ENCODE measurements at places on chromosomes 5 and 9.

GRCh38 chr5:128111818-128112448, 28.4 kb downstream of the SLC12A2 start:
- DNase-seq = no peak

DNA sequence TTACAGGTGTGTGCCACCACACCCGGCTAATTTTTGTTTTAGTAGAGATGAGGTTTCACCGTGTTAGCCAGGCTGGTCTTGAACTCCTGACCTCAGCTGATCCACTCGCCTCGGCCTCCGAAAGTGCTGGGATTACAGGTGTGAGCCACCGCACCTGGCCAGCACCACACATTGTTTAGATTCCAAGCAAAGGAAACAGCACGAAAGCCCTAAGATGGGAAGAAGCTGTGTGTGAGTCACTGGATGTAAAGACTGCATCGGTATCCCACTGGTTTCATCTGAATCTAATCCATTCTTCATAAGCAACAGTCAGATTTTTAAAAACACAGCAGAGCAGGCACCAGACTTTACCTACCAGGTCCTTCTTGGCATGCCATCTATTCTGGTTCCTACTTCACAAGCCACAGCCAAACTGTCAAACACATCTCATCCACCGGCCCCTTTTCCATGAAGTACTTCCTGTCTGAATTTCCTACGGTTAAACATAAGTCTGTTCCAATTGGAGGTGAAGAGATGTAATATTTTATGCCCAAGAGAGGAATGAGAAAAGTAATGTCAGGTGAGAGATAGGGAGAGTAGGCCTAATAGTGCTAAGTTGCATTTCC, 17.4 kb downstream of the UBTD2 start:
- no peak for DNase-seq

DNA sequence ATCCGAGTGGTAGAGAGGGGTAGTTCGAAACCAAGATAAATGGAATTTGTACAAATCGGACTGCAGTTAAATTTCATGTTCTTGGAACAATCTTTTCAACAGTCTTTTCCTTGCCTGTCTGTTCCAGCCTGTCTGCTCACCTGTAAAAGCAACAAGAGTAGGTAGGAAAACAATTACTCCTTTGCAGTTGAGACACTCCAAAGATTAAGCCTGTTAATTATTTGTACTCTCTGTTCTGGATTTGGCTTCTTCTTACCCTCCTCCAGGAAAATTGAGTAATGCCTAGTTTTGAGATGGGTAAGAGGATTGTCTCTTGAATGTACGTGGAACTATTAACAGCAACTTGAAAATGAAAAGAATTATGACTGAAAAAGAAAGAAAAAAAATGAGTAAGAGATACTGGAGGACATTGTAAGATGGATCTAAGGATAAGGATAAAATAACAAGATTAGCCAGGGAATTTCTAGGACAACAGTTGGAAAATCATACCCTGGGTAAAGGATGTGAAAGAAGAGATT, 24.3 kb downstream of the SPAAR start:
- DNase-seq = no peak

- no peak for DNase-seq
These were observed 301.9 kb downstream of the RASEF start for GRCh38 chr9:82761027-82761426.

- DNase-seq = no peak
These were observed 24.8 kb downstream of the STX17 start for GRCh38 chr9:99931155-99931840.

GRCh38 chr5:171269717-171270116, 39.3 kb upstream of the TLX3 start:
- no peak for DNase-seq

GRCh38 chr5:132238169-132238744, 10.6 kb upstream of the P4HA2 start:
- peak; percentile 74 for DNase-seq

- DNase-seq = no peak
These were observed 1.7 kb upstream of the OTULINL start for GRCh38 chr5:14579731-14580397.

- DNase-seq = no peak
These were observed 1.1 kb upstream of the SMC2 start for GRCh38 chr9:104092875-104093600.

DNA sequence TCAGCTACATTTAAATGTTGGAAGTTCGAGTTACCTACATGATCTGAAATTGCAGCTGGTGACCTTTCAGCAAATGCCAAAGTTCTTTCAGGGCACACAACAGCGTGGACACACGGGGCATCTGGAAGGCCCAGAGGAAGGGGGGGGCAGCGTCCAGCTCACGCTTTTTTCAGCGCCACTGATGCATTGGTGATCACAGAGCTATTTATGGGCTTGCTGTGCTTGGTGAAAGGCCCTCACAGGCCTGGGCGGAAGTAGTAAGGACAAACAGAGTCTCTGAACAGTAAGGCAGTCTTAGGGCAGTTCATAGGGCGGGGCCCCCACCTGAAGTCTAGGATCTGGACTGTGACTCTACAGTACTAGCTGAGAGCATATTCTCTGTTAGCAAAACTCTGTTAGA, 6.6 kb upstream of the FBP2 start:
- DNase-seq = no peak

DNA sequence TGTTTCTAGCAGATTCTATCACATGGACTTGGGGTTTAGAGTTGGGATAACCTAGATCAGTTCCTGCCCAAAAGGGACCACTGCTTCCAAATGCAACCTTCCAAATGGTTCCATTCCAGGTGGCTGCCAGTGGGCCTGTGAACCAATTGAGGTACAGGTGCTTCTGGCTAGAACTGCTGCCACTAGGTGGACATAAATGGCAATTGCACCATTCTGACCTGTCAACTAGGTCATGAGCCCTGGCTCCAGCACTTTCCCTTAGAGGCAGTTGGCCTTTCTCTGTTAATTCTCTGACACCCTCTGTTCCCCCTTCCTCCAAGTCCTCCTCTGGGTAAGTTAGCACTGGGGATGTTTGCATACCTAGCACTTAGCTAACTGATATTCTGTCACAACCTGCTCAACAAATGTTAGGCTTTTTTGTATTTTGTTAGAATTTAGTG, 16.6 kb upstream of the HEMGN start:
- no peak for DNase-seq

DNA sequence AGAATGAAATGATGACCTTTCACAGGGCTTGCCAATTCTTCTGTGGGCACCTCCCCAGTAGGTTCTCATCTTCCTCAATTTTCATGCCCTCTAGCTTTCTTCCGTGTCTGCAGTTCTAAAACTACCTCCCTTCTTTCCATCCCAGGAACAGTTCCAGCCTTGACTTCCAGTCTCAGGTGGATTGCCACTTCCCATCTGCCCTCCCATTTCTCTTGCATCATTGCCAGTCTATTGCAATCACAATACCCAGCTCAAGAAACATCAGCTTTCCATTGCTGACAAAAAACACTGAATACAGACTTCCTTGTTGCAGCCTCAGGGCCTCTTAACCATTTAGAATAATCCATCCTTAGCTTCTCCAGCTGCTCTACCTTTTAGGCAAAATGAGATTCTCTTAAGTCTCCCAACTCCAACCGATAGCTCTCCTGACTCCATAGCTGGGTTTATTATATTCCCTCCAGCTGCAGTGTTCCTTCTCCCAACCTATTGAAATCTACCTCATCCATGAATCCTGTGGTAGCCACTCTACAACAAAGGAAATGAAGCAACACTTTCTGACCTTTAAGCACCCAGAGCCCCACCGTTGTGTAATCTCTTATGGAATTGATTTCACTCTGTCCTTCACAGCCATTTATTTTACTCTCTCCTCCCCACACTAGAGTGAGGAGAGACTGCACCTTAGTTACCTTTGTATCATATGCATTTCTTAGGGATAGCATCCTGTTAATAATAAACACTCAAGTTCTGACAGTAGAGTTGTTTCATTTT, 75.6 kb upstream of the PCA3 start:
- no peak for DNase-seq

DNA sequence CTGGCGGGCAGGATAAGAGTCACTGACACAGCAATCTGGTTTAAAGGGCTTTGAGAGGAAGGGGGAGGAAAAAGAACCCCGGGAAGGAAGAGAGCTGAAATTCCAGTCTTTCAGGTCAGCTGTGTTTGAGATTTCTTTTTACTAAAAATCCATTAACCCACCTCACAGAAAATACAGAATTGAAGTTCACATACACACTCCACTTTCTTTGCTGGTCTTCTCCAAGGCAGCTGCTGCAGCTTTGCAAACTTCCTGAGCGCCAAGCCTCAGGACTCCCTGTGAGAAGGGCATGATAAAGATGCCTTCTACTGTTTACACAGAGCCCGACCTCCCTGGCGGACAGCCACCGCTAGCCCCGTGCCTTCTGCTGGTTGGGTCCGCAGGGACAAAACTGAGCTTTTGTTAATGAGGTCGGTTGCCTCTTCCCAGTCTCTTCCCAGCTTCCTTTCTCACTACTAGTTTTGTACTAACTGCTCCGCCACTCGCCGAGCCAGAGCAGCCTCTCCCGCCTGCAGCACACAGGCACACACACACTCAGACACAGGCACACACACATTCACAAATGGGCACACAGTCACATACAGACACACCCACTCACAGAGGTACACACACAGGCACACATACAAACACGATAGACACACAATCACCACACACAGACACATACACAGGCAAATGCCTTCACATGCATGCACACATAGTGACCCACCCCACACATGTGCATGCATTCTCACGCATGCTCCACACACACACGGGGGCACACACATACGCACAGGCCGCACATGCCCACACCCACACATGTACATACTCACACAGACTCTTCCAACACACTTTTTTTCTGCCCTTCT, at the start of gene FREM1:
Gene FREM1 (minus strand): TSS at position 468 of the 845 bp plus-strand sequence. CDS start 41,451 bp downstream, outside the sequence.
- peak; percentile 85 for DNase-seq

- DNase-seq = no peak
These were observed 61.7 kb downstream of the SLC38A9 start for GRCh38 chr5:55650386-55650785.

DNA sequence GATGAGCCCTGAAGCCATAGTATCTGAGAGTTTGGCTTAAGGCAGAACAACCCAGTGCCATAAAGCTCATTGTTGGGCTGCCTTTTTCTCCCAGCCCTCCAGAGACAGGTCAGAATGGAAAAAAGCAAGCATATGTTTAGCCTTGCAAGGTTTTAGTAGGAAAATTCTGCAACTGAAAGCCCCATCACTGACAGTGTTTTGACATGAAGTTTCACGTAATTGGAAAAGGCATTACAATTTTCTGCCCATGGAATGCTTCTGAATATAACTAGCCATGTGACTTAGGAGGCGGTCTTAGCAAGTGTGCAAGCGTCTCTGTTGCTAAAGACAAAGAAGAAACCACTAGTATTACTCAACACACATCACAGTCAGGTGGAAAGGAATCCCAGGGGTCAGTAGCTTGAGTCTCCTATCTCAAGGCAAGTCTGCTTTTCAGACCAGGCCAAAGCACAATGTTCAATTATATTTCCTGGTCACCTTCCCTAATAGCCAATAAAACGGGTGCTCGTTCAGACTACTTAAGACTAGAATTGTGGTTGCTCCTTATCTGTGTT, 117.6 kb downstream of the CARTPT start:
- DNase-seq = no peak

DNA sequence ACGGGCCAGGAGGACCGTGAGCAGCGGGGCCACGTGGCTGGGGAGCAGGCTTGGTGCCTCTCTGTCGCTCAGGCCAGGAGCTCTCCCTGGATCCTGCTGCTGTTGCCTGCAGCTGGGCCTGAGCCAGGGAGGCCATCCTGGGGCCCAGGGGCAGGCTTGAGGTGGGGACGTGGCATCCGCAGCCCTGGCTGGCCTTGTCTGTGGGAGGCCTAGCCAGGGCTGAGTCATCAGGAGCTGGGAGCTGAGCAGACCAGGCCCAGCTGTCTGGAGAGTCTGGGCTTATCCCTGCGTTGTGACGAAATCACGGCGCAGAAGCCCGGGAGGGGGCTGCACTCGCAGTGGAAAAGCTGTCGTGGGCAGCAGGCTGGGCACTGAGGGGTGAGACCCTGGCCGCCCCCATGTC, 138.8 kb upstream of the COL5A1 start:
- peak; percentile 86 for DNase-seq

- no peak for DNase-seq
These were observed 122.5 kb downstream of the LHFPL2 start for GRCh38 chr5:78526049-78526525.

DNA sequence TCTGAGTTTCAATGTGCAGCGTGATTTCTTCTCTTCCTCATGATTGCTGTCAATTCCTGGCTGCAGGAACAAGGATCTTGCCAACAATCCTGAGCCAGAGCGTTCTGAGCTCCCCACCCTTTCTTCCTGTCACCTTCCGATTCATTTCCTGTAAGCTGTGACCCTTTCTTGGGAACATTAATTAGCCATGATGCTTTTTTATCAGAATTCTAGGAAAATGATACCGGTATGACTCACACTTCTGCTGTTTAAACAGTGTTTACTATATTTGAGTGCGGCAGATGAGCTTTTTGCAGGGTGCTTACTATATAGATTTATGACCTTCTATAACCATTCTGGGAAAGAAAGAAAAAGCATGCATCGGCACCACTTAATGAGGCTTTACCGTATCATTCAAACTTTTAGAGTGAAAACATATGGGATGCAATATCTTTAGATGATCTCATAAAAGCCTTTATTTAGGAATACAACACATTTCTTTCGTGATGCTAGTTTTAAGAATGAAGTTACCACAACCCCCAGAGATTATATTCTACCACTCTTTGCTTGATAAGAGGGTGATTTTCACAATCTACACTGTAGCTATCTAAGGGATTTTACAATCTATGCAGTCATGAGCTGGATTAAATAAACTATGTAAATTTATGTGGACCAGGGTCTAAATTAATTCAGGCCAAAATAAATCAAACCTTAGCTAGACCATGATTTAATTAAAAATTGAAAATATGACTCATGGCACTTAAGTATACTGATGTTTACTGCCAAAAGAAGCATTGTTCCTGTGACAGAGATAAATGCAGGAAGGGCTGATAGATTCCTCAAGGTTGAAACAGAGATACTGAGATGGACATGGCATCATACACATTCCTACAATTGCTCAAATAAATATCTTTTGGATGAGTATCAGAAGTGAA, 38.0 kb upstream of the OSMR start:
- DNase-seq = no peak

- DNase-seq = no peak
These were observed 8.2 kb downstream of the DMAC1 start for GRCh38 chr9:7791394-7791793.

- DNase-seq = no peak
These were observed 130.1 kb upstream of the FST start for GRCh38 chr5:53350368-53350767.

- no peak for DNase-seq
These were observed 81.0 kb downstream of the SHB start for GRCh38 chr9:37988041-37988440.

DNA sequence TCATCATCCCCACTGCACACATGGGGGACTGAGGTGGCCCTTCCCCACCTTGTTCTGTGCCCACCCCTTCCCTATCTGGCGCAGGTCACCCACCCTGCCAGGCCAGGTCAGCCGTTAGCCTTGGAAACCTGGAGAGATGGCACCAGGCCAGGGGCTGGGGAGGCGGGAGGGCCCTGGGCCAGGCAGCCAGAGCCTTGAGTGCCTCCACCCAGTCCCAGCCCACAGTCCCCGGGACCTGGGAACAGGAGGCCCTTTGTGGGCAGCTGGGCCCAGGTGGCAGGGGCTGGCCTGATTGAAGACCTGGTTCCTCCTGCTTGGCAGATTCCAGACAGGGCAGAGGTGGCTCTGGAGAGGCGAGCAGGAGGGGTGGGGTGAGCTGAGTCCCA, 70.6 kb downstream of the LRSAM1 start:
- DNase-seq = peak; percentile 59

- DNase-seq = no peak
These were observed 533.2 kb upstream of the SEMA6A start for GRCh38 chr5:117107859-117108258.
